Body of pancreas (tissue), 4 donors: ENCODE measurements at places on chromosomes 4 and X. TPM values are rescaled to one million over a fixed set of nuclear protein-coding genes. Genes with fewer than 3 reads are reported as not detected.

Gene PABPC5
- total RNA-seq = 0.26 TPM

Gene HGFAC
- total RNA-seq = 0.78 TPM

Gene CNKSR2
- total RNA-seq = 60.0 TPM

Gene FGF5
- not detected for total RNA-seq

Gene ENPEP
- 0.78 TPM for total RNA-seq

Gene EGF
- total RNA-seq = 44.1 TPM

Gene CXCL6
- 2.3 TPM for total RNA-seq

Gene RELL1
- total RNA-seq = 12.5 TPM

Gene CFI
- total RNA-seq = 31.6 TPM

Gene SSX4B
- total RNA-seq = not detected

Gene GLRA3
- total RNA-seq = not detected

Gene HSD17B13
- total RNA-seq = 0.66 TPM

Gene ZDHHC15
- not detected for total RNA-seq

Gene RBMX2
- total RNA-seq = 13.2 TPM

Gene GPM6B
- 2.3 TPM for total RNA-seq

Gene AFP
- not detected for total RNA-seq

Gene SPANXA2
- not detected for total RNA-seq

Gene GPC3
- 22.7 TPM for total RNA-seq

Gene PABPC4L
- 0.33 TPM for total RNA-seq

Gene AASDH
- total RNA-seq = 5.4 TPM

Gene SPATA18
- 4.0 TPM for total RNA-seq

Gene LEF1
- total RNA-seq = 1.6 TPM

Gene RBMXL3
- not detected for total RNA-seq

Gene MAGEB2
- not detected for total RNA-seq

Gene RXFP1
- not detected for total RNA-seq

Gene MAGEC2
- not detected for total RNA-seq

Gene C4orf51
- not detected for total RNA-seq

Gene ATOH1
- total RNA-seq = not detected

Gene ELOVL6
- total RNA-seq = 0.78 TPM

Gene SYNPO2
- total RNA-seq = 7.6 TPM

Gene SSX2
- not detected for total RNA-seq

Gene SYTL5
- 5.3 TPM for total RNA-seq

Gene HPSE
- 0.99 TPM for total RNA-seq
